ENCODE measurements at places on chromosomes 3 and 15.

DNA sequence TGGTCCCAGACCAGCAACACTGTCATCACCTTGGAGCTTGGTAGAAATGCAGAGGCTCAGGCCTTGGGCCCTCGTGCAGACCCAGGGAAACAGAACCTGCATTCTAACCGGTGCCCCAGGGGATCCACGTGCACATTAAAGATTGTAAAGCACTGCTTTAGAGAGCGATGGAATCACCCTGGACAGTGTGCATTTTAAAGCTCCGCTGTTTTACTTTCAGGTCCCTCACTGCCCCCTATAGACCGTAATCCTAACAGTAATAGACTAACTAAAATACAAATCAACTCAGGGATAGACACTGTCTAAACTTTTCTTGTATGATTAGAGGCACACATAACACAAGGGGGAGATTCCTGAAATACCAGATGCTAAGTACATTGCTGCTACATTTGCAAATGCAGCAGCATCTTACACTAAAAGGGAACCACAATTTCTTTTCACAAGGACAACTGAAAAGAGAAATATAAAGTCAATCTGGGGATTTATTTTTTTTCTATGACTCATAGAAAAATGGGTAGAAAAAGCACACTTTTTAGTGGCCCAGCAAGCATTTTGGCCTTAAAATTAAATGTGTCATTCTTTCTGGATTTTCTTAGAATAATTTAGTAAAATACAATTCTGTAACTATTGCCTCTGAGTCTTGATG is 10.5 kb upstream of the SH3GL3 start:
- DNase-seq, result peak; percentile 42

GRCh38 chr3:116408473-116408872 is 36.8 kb downstream of the LSAMP start:
- no peak for DNase-seq

DNA sequence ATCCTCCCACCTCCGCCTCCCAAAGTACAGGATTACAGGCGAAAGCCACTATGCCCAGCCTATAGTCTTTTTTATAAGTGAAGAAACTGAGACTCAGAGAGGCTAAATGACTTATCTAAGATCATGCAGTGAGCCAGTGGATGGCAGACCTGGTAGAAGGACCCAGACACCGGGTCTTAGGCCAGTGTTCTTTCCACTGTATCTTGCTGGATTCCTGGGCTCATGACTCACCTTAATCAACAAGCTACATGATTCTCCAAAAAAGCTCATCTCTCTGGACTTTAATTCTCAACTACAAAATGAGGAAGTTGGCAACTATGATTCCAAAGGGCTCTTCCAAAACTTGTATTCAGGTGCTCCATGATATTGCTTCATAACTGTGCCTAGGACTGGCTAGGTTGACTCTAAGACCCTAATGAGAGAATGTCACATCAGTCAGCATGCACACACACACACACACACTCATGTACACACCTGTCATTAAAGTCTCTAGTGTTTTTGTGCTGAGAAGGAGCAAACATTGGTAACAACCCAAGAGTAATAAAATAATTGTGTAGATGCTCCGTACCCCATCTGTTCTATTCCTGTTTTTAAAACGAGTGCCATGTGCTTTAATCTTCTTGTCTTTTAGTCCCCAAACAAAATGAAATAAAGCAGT is 89.7 kb upstream of the SLC4A7 start:
- no peak for DNase-seq

- no peak for DNase-seq
Observed at GRCh38 chr3:47288966-47289910, 6.5 kb downstream of the KLHL18 start.

GRCh38 chr15:100429116-100429728 is 87.4 kb upstream of the ADAMTS17 start:
- no peak for DNase-seq

DNA sequence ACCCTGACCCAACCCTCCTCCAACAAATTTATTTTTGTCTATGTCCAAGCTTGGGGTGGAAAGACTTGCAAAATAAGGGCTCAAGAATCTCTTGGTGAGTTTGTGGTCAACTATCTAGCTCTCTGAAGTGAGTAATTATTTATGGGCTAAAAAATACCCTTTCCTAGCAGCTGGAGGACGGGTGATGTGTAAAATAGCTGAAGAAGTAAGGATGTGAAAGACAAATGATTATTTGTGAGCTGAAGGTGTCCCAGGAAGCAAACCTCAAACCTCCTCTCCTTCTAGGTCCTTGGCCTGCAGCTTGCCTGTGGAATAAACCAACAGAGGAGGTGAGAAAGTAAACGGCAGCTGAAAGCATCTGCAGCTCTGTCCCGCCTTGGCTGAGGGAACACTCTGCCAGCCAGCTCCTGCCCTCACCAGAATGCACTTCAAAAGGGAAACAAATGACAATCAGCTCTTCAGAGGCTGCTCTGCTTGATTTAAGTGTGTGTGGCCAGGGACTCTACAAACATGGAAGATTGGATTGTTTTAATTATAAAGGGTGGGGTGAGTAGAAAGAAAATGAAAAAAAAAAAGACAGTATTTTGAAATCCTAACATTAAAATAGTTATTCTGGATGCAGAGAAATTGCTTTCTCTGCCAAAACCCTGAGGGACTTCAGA is 60.3 kb downstream of the TM4SF4 start:
- DNase-seq, result peak; percentile 26

- no peak for DNase-seq
Observed at GRCh38 chr3:134874737-134875413, 79.8 kb downstream of the EPHB1 start.

GRCh38 chr3:97928986-97929385 is 43.2 kb downstream of the RIOX2 start:
- no peak for DNase-seq

GRCh38 chr3:149003653-149004305 is 12.4 kb downstream of the GYG1 start:
- no peak for DNase-seq

DNA sequence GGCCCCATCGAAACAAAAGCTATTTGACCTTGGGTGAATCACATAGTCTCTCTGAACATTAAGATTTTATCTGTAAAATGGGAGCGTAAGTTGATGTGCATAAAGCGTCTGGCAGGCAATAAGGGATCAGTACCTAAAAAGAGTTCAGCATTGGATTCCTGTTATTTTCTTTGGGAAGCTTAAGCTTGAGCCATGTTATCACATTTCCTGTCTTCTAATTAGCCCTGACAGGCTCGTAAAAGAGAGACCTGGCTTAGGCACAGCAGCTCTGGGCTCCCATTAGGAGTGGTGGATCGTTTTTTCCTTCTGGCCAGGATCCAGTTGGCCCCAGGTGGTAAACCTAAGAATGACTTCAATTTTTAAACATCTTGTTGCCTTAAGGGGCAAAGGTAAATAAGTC is 26.0 kb upstream of the CA12 start:
- no peak for DNase-seq

DNA sequence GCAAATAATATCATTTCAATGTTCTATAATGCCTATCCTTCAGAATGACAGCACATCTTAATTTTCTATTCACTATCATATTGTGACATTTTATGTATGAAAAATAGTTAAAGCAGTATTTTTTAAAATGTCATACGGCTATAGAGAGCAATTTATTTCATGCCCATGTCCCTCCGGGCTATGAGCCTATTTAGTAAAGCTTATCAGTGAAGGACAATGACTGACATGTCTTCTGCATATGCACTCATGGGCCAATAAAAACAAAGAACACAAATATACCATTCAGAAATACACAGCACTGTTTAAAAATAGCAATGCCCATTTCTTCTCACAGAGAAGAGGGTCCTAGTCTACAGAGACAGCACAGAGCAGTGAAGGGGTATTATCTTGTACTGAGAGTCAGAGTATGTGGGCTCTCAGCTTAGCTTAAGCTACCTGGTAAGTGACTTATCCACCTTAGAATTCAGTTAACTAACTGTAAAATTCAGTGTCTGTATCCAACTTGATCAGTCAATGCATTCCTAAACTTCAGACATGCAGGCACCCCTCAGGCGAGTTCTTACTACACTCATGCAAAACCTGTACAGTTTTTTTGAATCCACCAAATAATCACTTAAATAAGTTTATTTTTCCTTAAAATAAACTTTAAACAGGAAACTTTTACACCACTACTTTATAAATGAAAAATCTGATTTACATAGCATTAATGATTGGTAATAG is 9.0 kb downstream of the GOLIM4 start:
- no peak for DNase-seq

- DNase-seq, result no peak
Observed at GRCh38 chr15:74131628-74132413, 1.4 kb downstream of the ISLR2 start.

- DNase-seq, result no peak
Observed at GRCh38 chr3:154926721-154927120, 153.4 kb upstream of the MME start.

GRCh38 chr3:182692695-182693094 is 100.6 kb upstream of the ATP11B start:
- DNase-seq, result no peak

DNA sequence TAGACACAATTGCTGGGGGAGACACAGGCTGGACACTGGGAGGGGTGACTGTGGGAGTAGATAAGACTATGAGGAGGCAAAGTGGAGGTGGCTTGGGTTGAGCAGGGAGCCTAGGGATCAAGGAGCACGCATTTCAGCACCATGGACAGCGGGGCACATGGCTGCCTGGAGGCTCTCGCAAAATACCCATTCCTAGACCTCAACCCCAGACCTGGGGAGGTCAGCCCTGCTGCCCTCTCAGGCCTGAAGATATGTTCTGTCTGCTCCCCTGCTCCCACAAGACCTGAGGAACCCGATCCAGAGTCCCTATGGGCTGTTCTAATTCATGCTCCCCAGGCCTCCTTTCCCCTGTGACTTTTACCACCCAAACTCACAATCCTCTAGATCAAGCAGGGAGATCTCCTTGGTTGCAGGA is 16.0 kb upstream of the CPEB1 start:
- no peak for DNase-seq

DNA sequence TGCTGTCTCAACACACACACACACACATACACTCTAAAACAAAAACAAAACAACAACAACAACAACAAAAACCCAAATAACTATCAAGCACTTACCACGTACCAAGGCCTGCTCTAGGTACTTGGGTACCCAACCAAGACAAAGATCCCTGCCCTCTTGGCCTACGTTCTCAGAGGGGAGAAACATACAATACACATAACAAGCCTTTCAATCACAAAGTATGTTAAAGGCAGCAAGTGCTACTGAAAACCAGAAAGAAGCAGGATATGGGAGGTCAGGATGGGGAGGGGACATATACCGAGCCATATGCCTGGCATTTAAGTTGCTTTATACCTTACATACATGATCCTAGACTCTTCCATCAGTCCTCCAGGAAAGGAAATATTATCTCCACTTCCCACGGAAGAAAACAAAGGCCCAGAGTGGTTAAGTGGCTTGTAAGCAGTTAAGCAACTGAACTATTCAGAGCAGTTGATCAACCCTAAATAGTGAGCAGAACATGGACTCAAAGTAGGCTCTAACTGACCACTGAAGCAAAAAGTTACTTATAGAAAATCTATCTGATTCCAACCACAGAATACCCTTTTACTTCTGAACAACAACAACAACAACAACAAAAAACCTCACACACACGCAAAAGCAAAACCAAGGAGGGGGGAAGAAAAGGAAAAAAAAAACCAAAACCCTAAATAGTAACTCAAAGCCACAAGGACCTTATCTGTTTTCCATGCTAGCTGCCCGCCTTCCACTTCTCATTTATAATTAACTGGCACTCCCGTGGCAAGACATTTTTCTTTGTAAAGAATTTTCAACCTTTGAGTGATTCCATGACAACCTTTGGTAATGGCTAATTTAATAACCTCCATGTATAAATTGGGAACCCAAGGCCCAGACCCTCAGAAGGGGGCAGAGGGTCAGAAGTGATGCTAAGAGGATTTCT is 21.0 kb downstream of the PRICKLE2 start:
- no peak for DNase-seq

DNA sequence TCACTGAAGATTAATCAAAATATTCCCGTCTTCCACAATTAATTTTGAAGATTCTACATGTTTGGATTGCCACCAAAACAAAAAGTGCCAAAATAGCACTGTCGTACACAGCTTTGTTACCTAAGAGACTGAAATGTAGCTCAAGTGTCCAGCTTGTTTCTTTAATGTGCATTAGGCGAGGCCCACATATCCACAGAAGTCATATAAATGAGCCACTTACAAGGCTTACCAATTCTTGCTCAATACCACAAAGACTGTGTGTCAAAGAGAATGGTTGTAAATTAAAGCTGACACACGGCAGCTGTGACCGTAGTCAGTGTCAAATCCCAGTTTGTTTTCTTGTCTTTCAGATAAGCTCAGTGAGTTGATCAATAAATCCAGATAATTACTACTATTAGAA is 639.4 kb upstream of the TBL1XR1 start:
- DNase-seq, result no peak

DNA sequence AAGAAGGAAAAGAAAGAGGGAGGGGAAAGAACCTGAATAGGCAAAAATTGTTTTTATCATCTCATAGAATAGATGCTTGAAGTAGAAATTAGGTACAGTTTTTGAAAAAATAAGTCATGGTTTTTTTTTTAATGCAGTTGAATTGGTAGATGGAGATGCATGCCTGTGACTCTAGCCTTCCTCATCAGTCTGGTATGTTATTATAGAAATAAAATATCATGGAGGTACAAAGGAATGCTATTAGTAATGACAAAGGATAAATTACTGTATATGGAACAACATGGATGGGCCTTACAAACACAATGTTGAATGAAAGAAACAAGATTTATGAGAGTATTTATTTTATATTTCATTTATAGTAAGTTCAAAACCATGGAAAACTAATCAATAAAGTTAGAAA is 162.4 kb upstream of the GALNT15 start:
- DNase-seq, result peak; percentile 37

DNA sequence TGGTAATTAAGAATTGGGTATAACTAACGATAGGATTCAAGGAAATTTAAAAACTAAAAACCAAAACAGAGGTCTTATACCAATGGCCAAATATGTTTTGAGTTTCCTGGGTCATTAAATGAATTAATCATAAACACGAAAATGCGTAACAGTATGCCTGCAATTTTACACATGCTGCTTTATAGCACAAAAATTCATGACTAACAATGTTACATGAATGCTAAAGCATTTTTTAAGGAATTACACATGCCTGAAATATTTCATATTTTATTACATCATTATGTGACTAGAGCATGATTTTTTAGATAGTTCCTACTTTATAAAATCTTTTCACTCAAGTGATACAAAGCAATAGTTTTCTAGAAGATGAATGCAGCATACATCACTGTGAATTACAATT is 74.7 kb downstream of the ZNF148 start:
- no peak for DNase-seq

DNA sequence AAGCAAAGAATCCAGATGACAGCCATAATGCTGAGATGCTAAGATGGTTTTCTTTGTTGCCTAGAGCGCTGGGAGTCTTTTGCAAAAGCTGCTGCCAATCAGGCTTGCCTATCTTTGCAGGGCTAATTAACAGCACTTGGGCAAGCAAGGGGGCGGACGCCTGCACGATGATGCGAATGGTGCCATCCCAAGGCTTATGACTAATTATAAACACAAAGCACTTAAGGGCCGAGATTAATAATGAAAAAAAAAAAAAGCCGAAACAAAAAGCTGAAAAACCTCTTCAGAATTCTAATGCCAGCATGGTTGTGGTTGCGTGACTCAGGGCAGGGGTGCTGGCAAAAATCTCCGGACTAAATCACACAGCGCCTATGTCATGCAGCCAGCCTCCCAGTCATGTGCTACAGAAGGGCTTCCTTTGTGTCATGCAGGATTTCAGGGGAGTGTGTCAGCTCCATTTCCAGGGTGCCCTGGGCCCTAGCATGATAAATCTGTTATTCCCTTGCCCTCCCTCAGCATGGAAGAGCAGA is 185.0 kb upstream of the ANKRD28 start:
- DNase-seq, result peak; percentile 90

GRCh38 chr3:64039981-64040733 is 16.9 kb upstream of the PSMD6 start:
- peak; percentile 27 for DNase-seq

Data from brain microvascular endothelial cell (primary cell).